ENCODE measurements at places on chromosomes 3 and 15.

- H3K4me1 ChIP-seq = peaks cover 43% of the 10 kb centered on the region
- peak overlapping the region; percentile 12 for H3K4me3 ChIP-seq
- DNase-seq = peak; percentile 87
- H3K36me3 ChIP-seq = no peaks in the 10 kb centered on the region
- H3K27me3 ChIP-seq = no peaks in the 10 kb centered on the region
These were observed 63.7 kb downstream of the SLC30A4 start for GRCh38 chr15:45458746-45459403.

DNA sequence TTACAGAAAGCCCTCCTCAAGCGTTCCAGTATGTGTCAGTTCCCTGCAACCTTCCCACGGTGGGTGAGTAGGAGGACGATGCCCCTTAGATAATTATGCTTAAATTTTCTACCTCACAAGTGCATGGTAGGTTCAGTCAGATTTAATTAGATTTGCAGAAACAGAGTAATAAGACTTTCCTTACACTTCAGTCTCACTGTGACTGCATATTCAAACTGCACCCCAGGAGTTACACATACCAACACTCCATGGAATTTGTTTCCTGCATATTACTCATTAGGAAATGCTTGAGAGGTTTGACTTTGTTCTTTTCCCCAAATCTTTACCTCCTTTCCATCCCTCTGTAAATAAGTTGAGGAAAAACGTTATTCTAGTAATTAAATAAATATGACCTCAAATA, 108.8 kb downstream of the ARRDC4 start:
- H3K36me3 ChIP-seq = no peaks in the 10 kb centered on the region
- no peaks in the 10 kb centered on the region for H3K4me1 ChIP-seq
- no peak for DNase-seq
- H3K4me3 ChIP-seq = no peak overlapping the region
- no peak overlapping the region for H3K27ac ChIP-seq

DNA sequence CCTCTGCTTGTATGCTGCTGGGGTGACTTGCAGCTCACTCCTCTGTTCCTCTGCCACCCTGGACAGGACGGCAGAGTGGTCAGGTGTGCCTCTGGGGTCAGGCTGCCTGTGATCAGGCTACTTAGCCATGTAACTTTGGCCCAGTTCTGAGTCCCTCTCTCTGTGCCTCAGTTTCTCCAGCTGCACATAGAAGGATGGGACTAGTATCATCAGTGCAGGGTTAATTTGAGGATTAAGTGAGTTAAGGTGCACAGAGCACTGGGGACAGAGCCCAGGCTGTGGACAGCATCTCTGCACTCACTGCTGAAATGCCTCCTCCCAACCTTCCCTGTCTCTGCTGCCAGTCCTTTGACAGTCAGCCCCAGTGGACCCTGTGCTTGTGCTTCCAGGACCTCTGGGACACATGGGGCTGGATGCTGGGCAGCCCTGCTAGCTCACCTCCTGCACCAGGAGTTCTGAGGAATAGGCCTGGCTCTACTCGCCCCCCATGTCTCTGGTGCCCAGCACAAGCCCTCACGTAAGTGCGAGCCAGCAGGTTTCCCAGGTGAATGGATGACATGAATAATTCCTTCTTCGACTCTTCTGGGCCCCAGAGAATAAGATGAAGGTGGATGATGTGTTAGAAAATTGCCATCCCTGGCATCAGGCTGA, 19.3 kb upstream of the PRR23E start:
- no peak for DNase-seq
- no peak overlapping the region for H3K4me3 ChIP-seq
- no peaks in the 10 kb centered on the region for H3K4me1 ChIP-seq
- H3K36me3 ChIP-seq = no peaks in the 10 kb centered on the region
- peaks cover 15% of the 10 kb centered on the region for H3K27me3 ChIP-seq

- DNase-seq = peak; percentile 82
- H3K36me3 ChIP-seq = no peaks in the 10 kb centered on the region
- H3K27me3 ChIP-seq = no peaks in the 10 kb centered on the region
- peaks cover 82% of the 10 kb centered on the region for H3K4me1 ChIP-seq
These were observed 29.2 kb upstream of the CYP11A1 start for GRCh38 chr15:74396445-74397238.

- H3K27ac ChIP-seq = no peak overlapping the region
These were observed 37.9 kb downstream of the TNK2 start for GRCh38 chr3:195870442-195870841.

DNA sequence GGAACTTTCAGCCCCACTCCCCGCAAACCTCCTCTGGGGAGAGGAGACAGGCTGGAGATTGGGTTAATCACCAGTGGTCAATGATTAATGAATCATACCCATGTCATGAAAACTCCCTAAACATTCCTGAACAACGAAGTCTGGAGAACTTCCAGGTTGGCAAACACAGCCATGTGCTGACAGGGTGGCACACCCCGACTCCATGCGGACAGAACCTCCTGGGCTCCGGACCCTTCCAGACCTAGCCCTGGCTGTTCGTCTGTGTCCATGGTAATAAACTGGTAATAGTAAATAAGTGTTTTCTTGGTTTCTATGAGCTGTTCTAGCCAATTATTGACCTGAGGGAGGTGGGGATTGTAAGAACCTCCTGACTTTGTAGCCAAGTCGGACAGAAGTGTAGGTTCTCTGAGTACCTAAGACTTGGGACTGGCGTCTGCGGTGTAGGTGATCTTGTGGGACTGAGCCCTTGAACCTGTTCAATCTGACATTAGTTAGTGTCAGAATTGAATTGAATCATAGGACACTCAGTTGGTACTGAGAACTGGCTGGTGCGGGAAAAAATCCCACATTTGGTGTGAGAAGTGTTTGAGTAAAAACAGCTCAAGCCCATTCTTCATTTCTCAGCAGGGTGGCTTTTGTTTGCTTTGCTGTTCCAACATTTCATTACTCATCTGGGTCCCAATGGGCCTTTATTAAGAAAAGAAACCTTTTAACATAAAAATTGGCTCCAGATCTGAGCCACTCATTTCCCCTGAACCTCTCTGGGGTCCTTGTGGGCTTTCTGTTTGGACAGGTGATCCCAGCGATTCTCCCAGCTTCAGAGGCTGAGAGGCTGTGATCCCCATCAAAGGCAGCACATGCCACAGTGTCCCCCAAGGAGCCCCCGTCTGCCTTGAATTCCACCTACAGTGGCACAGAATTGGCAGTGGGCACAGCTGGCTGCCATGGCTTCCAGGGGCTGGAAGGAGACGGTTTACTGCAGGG, 151.0 kb downstream of the TJP1 start:
- DNase-seq = no peak
- no peak overlapping the region for H3K27ac ChIP-seq
- H3K4me3 ChIP-seq = no peak overlapping the region
- no peaks in the 10 kb centered on the region for H3K36me3 ChIP-seq
- H3K4me1 ChIP-seq = no peaks in the 10 kb centered on the region
- H3K27me3 ChIP-seq = peaks cover 21% of the 10 kb centered on the region

GRCh38 chr15:30991255-30992235, at the start of gene MTMR10:
Gene MTMR10 (minus strand): TSS chr15:30991628. CDS start chr15:30991506, 122 bp downstream.
- DNase-seq = peak; percentile 76
- no peaks in the 10 kb centered on the region for H3K36me3 ChIP-seq
- peaks cover 26% of the 10 kb centered on the region for H3K4me1 ChIP-seq
- H3K27me3 ChIP-seq = no peaks in the 10 kb centered on the region
- peak within 1 kb of the TSS; percentile 87 for H3K4me3 ChIP-seq

GRCh38 chr3:153768561-153769469, 352.4 kb upstream of the ARHGEF26 start:
- H3K27ac ChIP-seq = no peak overlapping the region
- H3K4me1 ChIP-seq = peaks cover 2% of the 10 kb centered on the region
- H3K36me3 ChIP-seq = peaks cover 2% of the 10 kb centered on the region

GRCh38 chr15:98717942-98718341, 69.6 kb downstream of the IGF1R start:
- no peaks in the 10 kb centered on the region for H3K27me3 ChIP-seq
- no peak overlapping the region for H3K4me3 ChIP-seq
- no peak overlapping the region for H3K27ac ChIP-seq
- H3K4me1 ChIP-seq = peaks cover 57% of the 10 kb centered on the region
- no peaks in the 10 kb centered on the region for H3K36me3 ChIP-seq

- no peaks in the 10 kb centered on the region for H3K36me3 ChIP-seq
- DNase-seq = no peak
- H3K27me3 ChIP-seq = peaks cover 7% of the 10 kb centered on the region
- H3K4me3 ChIP-seq = no peak overlapping the region
These were observed 44.8 kb downstream of the ABTB1 start for GRCh38 chr3:127717357-127718244.

- no peak within 1 kb of the TSS for H3K27ac ChIP-seq
- H3K27me3 ChIP-seq = peaks cover 53% of the 10 kb centered on the region
- peak; percentile 27 for DNase-seq
- no peaks in the 10 kb centered on the region for H3K36me3 ChIP-seq
- peaks cover 20% of the 10 kb centered on the region for H3K4me1 ChIP-seq
These were observed at the start of gene TMEM266 for GRCh38 chr15:76059320-76060117. Gene TMEM266 (plus strand): TSS chr15:76059985. CDS start chr15:76134264, 74,279 bp downstream.
